Heart left ventricle (tissue), 16 donors: ENCODE measurements at places on chromosomes 7 and 10.

GRCh38 chr10:110459600-110459999 lies 38.1 kb upstream of the DUSP5 start:
- no peak overlapping the region for H3K4me3 ChIP-seq
- H3K36me3 ChIP-seq = no peaks in the 10 kb centered on the region
- H3K4me1 ChIP-seq = peaks cover 21% of the 10 kb centered on the region
- DNase-seq = no peak
- no peak overlapping the region for H3K27ac ChIP-seq

DNA sequence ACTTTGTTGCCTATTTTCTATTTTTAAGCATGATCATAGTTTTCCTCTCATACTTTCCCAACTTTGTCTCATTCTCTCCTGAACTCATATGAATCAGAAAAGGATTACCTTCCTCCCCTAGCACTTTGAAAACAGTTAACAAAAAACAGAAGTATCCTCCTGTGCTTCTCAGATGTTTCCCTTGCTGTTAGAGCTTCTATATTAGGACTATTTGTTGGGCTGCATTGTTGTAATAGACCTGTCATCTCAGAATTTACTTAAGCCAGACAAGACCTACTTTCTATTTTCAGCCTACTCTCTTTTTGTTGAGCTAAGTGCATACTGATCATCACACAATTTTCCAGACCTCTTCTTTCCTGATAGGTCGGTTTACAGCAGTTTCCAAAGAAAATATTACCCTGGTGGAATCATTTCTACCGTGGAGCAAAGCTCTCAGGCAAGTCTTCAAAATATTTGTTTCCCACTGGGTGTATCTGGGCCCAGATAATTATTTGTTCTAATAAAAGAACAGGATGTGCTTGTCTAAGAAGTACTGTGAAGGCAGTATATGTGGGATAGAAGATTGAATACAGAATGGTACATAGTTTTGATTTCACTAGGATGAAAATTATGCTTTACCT lies 411.9 kb upstream of the KLF6 start:
- no peak for DNase-seq
- H3K27me3 ChIP-seq = no peaks in the 10 kb centered on the region

DNA sequence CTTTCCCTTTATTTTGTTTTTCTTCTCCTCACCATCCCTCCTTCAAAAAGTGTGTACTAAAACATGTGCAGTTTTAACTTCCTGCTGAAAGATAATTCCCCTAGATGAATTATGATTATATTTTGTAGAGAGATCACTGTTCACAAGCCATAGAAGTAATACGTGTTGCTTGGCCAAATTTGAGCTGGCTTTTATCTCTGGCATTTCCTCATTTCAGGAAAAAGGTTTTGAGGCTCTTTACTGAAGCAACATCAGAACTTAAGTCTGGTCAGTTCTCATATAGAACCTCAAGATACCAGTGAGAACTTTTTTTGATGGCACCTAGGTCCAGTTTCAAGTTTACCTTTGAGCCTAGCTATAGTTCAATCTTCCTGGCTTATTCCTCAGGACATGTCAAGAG lies 463.3 kb downstream of the INHBA start:
- H3K36me3 ChIP-seq = no peaks in the 10 kb centered on the region
- no peaks in the 10 kb centered on the region for H3K27me3 ChIP-seq
- DNase-seq = no peak
- H3K27ac ChIP-seq = no peak overlapping the region
- H3K4me3 ChIP-seq = no peak overlapping the region

DNA sequence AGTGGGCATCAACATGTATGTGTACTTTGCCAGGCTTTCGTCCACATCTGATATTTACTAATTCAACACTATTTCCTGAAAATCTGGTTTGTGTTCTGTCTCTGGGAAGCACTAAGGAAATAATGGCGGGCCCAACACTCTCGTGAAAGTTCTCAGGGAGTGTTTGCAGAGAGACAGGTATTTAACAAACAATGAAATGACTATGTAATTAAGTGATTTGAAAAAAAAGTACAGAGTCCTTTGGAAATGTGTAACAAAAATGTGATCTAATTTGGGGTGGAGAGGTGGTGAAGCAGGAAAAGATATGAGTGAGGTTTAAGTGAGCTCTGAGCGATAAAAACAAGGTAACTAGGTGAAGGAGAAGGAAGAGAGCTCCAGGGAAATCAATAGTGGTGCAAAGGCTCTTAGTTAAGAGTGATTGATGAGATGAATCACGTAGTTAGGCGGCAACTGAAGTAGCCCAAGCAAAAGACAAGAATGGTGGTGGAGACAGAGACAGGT lies 95.3 kb upstream of the DNAJB12 start:
- no peak overlapping the region for H3K27ac ChIP-seq
- no peaks in the 10 kb centered on the region for H3K4me1 ChIP-seq
- H3K27me3 ChIP-seq = no peaks in the 10 kb centered on the region
- H3K4me3 ChIP-seq = no peak overlapping the region
